Fibroblast of skin of left biceps (primary cell): ENCODE measurements at places on chromosomes 16 and 17.
A peak's percentile ranks its signal among the peaks of the same experiment; 100 is the strongest.

- DNase-seq = no peak
These were observed 35.8 kb downstream of the FA2H start for GRCh38 chr16:74738816-74739215.

DNA sequence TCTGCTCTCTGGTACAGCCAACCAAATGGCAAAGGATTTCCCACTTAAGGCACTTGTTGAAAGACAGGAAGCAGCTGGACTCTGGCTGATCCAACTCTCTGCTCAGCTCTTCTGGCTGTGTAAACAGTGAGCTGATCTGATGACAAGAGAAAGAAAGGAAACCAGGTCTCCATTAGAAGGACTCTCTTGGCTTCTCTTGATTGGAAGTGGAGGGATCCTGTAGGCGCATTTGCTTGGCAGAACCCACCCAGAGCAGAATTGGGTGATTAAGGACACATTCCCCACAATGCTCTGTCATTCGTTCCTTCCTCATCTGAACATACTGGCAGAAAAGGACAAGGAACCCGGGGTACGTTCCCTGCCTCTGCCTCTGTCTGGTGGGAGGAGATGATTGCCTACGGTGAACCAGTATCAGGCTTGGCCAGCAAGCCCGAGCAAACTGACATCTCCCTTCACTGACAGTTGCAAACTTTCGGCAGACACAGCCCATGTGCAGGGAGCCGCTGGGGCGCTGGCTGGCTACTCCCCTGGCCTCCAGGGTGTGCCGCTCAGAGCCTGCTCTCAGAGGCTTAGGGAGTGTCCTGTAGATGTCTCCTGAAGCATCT lies 29.1 kb downstream of the LDHD start:
- no peak for DNase-seq

- no peak for DNase-seq
These were observed 22.6 kb upstream of the ITGA3 start for GRCh38 chr17:50033316-50033715.

DNA sequence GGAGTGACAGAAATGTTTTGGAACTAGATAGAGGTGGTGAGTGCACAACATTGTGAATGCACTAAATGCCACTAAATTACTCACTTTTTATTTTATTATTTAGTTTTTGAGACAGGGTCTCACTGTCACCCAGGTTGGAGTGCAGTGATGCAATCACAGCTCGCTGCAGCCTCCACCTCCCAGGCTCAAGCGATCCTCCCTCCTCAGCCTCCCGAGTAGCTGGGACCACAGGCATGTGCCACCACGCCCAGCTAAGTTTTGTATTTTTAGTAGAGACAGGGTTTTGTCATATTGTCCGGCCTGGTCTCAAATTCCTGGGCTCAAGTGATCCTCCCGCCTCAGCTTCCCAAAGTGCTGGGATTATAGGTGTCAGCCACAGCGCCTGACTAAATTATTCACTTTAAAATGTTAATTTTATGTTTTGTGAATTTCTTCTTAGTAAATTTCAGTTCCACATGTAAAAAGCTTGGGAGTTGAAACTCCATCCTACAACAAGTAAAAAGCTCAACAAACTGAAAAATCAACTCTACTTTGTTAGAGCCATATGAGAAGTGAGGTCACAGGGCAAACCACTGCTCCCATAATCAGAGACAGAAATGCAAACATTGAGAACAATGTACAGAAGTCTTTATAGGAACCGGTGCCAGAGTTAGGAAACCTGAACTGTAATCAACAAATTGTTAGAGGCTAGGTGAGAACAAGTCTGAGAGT lies 13.8 kb upstream of the SLC5A10 start:
- no peak for DNase-seq

DNA sequence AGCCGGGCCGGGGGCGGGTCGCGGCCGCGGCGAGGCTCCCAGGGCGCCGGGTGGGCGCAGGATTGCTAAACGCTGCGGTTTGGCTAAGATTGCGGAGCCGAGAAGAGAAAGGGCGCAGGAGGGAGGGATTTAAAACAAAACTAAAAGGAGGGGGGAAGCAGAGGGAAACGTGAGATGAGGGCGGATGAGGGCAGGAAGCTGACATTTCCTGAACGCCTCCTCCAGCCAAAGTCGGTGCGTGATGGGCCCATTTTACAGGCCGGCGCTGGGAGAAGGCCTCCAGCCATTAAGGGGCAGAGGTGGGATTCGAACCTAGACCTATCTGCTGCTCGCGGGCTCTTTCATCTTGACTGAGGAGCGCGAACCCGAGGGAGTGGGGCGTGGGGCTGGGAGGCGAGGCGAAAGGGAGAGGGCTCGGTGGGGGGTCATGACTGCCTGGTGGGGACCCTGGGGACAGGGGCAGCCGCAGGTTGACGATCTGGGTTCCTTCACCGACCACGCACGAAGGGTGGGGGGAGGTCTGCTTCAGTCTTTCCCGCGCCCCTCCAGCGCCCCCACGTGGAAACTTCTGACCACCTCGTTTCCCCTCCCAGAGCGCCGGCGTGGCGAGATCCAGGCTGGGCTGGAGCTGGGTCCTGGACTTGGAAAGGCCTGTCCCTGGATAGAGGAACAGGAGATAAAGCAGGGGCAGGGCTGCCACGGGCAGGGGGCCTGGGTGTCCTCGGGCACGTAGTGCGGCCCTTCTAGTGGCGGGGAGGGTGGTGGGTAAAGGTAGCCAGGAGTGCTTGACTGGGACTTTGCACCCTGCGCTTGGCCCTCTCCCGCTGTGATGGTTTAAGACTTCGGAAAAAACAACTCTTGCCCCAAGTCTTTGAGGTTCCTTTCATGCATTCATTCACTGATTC lies 3.8 kb upstream of the TAC4 start:
- DNase-seq = peak; percentile 21

GRCh38 chr17:46136820-46137219 lies 56.4 kb downstream of the KANSL1 start:
- peak; percentile 29 for DNase-seq

DNA sequence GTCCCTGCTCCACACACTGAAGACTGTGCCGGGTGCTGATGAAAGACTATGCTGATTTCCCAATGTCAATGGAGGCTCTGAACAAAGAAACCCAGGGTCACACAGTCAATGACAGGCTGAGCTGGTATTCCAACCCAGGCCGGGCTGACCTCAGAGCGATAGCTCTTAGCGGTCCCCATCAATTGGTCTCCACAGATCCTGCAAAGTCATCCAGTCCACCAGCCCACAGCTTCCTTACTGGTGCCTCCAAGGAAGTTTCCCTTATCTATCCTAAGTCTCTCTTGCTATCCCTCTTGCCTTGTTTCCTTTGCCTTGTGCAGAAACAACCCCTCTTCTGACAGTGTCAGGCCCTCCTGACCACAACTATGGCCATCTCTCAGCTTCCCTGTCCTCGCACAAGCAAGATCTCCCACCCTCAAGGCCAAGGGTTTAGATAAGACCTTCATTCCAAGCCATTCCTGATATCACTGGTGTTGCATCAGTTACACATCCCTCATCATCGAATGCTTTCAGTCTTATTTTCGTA lies 52.7 kb upstream of the KSR1 start:
- DNase-seq = no peak

- DNase-seq = no peak
These were observed 181.5 kb downstream of the PRKCA start for GRCh38 chr17:66483906-66484305.

- DNase-seq = peak; percentile 13
These were observed 216.2 kb downstream of the HS3ST3A1 start for GRCh38 chr17:13385481-13385911.

GRCh38 chr16:28259091-28259780 lies 33.1 kb upstream of the SBK1 start:
- DNase-seq = no peak

GRCh38 chr16:79603055-79603454 lies 2.5 kb upstream of the MAF start:
- DNase-seq = no peak
